H7 (cell line): ENCODE measurements at places on chromosomes 13 and 19.

DNA sequence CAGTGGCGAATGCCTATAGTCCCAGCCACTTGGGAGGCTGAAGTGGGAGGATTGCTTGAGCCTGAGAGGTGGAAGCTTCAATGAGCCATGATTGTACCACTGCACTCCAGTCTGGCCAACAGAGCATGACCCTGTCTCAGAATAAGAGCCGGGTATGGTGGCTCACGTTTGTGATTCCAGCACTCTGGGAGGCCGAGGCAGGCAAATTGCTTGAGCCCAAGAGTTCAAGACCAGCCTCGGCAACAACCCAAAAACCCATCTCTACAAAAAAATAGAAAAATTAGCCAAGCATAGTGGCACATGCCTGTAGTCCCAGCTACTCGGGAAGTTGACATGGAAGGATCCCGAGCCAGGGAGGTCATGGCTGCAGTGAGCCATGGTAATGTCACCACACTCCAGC is 5.3 kb upstream of the NECTIN2 start:
- no peak for DNase-seq

- peak; percentile 54 for DNase-seq
Measured at GRCh38 chr19:2039959-2040646, 10.9 kb downstream of the MKNK2 start.

GRCh38 chr13:113103646-113104045 is 1.9 kb upstream of the F7 start:
- DNase-seq: no peak

DNA sequence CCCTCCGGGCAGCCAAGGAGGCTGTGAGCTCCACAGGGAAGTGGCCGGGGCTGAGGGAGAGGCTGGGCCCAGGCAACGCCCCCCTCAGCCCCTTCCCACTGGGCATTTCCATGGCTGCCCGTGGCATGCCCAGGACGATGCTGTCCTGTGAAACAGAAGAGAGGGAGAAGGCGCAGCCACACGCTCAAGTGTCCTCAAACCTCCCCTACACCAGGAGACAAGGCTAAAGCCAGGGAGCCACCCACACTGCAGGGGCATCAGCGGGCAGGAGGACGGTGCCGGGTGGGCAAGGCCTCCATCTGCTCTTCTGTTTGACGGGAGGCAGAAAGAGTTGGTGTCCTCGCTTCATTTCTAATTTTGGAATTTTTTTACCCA is 14.2 kb upstream of the PROZ start:
- no peak for DNase-seq
